ENCODE measurements at places on chromosomes 13 and 19.

GRCh38 chr13:82501834-82502233 lies 1380.4 kb downstream of the SLITRK1 start:
- no peaks in the 10 kb centered on the region for H3K36me3 ChIP-seq
- H3K4me1 ChIP-seq = no peaks in the 10 kb centered on the region

DNA sequence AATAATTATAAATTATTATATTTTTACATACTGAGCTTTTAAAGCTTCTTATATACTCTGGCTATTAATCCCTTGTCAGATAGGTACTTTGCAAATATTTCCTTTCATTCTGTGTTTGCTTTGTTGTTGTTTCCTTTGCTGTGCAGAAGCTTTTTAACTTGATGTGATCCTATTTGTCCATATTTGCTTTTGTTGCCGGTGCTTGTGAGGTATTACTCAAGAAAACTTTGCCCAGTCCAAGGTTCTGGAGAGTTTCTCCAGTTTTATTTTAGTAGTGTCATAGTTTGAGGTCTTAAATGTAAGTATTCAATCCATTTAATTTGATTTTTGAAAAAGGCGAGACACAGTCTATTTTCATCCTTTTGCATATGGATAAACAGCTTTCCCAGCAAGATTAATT lies 1319.9 kb upstream of the PRR20A start:
- H3K27me3 ChIP-seq = no peaks in the 10 kb centered on the region
- no peak for DNase-seq
- H3K36me3 ChIP-seq = no peaks in the 10 kb centered on the region
- no peak overlapping the region for H3K27ac ChIP-seq

- H3K27me3 ChIP-seq = no peaks in the 10 kb centered on the region
- no peaks in the 10 kb centered on the region for H3K36me3 ChIP-seq
- peak overlapping the region; percentile 79 for H3K27ac ChIP-seq
- peak; percentile 63 for DNase-seq
- H3K4me1 ChIP-seq = peaks cover 20% of the 10 kb centered on the region
These were observed 4.3 kb upstream of the ACP5 start for GRCh38 chr19:11581740-11582139.

DNA sequence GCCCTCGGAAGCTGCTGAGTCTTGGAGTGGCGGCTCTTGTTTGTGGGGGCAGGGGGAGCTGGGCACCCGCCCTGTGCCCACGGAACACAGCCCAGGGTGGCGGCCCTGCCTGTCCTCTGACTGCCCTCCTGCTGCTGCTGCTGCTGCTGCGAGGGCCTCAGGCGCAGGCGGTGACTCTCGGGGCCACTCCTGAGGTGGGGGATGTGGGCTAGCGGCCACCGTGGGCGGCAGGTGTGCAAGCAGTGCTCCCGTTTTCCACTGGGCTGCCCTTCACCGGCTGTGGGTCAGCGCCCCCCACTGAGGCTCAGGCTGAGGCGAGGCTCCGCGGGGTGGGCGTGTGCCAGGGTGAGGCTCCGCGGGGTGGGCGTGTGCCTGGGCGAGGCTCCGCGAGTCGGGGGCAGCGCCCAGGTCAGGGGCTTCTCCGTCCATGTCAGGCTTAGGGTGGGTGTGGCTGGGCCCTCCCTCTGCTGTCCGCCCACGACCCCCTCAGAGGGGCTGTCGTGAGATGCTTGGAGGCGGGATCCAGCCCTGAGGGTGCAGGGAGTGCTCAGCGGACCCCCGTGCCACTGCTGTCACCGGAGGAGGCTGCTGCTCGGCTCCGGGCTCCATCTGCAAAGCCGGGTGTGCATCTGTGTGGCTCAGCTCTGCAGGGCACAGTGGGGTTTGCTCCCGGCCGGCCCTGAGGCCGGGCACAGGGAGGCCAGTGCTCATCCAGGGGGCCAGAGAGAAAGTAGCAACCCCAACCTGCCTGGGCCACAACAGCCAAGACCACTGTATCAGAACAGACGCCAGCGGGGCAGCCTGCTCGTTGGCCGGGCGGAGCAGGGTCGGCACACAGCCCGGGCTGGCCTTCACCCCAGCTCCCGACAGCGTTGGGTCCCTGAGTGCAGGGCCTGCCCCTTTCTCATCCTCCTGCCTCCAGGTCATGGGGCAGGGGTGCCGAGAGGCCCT lies 14.5 kb downstream of the CSNK1G2 start:
- H3K27ac ChIP-seq = no peak overlapping the region
- no peak overlapping the region for H3K4me3 ChIP-seq
- peaks cover 51% of the 10 kb centered on the region for H3K36me3 ChIP-seq

GRCh38 chr19:28148554-28148953 lies 1064.4 kb downstream of the UQCRFS1 start:
- H3K36me3 ChIP-seq = no peaks in the 10 kb centered on the region
- no peaks in the 10 kb centered on the region for H3K4me1 ChIP-seq
- H3K27me3 ChIP-seq = no peaks in the 10 kb centered on the region
- DNase-seq = no peak
- no peak overlapping the region for H3K27ac ChIP-seq

- H3K36me3 ChIP-seq = no peaks in the 10 kb centered on the region
- no peak overlapping the region for H3K27ac ChIP-seq
- H3K4me3 ChIP-seq = no peak overlapping the region
- no peaks in the 10 kb centered on the region for H3K4me1 ChIP-seq
- no peak for DNase-seq
These were observed 55.8 kb downstream of the ZNF93 start for GRCh38 chr19:19956434-19957075.

- peaks cover 12% of the 10 kb centered on the region for H3K27me3 ChIP-seq
- DNase-seq = peak; percentile 67
- no peaks in the 10 kb centered on the region for H3K4me1 ChIP-seq
- no peak overlapping the region for H3K4me3 ChIP-seq
- H3K27ac ChIP-seq = no peak overlapping the region
- no peaks in the 10 kb centered on the region for H3K36me3 ChIP-seq
These were observed 10.7 kb upstream of the CEACAM3 start for GRCh38 chr19:41785653-41786052.

- DNase-seq = no peak
- H3K27me3 ChIP-seq = peaks cover 9% of the 10 kb centered on the region
- no peak overlapping the region for H3K4me3 ChIP-seq
- H3K27ac ChIP-seq = no peak overlapping the region
These were observed 16.9 kb downstream of the CBY2 start for GRCh38 chr13:45718992-45719391.

GRCh38 chr13:21637296-21637695 lies 33.3 kb upstream of the MICU2 start:
- H3K27me3 ChIP-seq = peaks cover 14% of the 10 kb centered on the region
- no peak overlapping the region for H3K27ac ChIP-seq
- H3K4me3 ChIP-seq = no peak overlapping the region

GRCh38 chr13:74270018-74270417 lies 135.8 kb upstream of the KLF12 start:
- H3K36me3 ChIP-seq = no peaks in the 10 kb centered on the region
- no peaks in the 10 kb centered on the region for H3K27me3 ChIP-seq
- H3K4me1 ChIP-seq = peaks cover 8% of the 10 kb centered on the region
- H3K4me3 ChIP-seq = no peak overlapping the region
- no peak for DNase-seq

- H3K36me3 ChIP-seq = no peaks in the 10 kb centered on the region
- no peaks in the 10 kb centered on the region for H3K4me1 ChIP-seq
- H3K4me3 ChIP-seq = no peak overlapping the region
- no peak overlapping the region for H3K27ac ChIP-seq
- H3K27me3 ChIP-seq = no peaks in the 10 kb centered on the region
These were observed 422.3 kb downstream of the SPRY2 start for GRCh38 chr13:79918620-79919019.

DNA sequence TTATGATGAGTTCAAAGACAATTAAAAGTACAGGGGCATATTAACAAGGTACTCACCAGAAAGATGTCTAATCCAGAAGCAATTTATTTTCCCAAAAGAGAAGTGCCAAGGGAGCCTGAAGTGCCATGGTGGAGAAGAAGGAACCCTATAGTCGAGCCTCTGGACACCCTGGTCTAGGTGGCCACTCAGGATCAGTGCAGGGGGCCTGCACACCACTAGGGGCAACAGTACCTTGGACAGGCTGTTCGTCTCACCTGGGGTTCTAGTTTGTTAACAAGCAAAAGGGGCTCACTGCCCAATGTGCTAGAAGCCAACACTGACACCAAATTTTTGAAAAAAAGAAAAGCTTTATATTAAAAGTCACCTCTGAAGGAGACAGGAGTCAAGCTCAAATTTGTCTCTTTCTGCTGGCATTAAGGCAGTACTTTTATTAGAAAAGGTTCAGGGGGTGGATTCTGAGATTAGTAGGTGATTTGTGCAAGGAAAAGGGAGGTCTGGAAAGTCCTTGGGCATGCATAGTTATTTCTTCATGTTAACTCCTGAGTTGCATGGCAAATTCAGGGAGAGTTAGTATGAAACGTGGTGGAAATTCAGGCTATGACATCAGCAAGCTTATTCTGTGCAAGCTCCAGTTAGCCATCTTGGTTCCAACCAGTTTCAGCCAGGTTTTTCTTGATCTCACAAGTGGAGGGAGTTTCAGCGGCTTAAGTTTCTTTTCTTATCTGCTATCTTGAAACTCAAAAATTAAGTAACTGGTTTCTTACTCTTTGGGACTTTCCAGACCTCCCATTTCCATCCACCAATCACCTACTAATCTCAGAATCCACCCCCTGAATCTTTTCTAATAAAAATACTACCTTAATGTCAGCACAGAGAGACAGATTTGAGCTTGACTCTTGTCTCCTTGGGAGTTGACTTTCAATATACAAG lies 884 bp upstream of the CBY2 start:
- no peak overlapping the region for H3K27ac ChIP-seq
- DNase-seq = no peak
- peaks cover 18% of the 10 kb centered on the region for H3K27me3 ChIP-seq

Measured in DND-41 (cell line).